Fibroblast of skin of right biceps (primary cell): ENCODE measurements at places on chromosomes 6 and 20.

DNA sequence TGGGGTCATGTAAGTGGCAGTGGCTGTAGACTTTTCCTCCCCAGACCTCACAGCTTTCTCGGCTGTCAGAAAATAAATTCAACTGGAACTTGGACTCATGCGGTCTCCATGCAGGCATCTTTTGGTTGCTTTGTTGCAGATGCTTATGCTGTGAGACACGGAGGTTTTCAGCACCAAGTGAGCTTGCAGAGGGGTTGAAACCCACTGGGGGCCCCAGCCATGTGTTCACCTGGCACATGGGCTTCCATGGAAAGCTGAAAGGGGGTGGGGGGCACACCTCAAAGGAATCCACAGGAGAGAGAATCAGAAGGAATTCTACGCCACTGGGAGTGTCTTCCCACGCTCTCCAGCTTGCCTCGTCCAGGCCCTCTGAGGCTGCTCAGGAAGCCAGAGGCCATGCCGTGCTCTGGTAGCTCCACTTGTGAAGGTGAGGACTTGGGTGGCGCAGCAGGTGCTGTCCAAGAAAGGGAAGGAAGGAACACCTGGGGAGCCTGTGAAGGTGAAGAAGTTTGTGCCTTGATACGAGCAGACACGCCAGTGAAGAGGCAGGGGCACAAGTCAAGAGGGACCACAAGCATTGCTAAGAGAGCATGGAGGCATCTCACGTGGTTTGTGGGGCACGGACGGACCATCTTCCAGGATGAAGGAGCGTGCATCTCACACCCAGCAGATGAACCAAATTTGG, 134.3 kb upstream of the PMEPA1 start:
- DNase-seq = no peak

GRCh38 chr6:16596616-16597331, 164.5 kb downstream of the ATXN1 start:
- DNase-seq = no peak

DNA sequence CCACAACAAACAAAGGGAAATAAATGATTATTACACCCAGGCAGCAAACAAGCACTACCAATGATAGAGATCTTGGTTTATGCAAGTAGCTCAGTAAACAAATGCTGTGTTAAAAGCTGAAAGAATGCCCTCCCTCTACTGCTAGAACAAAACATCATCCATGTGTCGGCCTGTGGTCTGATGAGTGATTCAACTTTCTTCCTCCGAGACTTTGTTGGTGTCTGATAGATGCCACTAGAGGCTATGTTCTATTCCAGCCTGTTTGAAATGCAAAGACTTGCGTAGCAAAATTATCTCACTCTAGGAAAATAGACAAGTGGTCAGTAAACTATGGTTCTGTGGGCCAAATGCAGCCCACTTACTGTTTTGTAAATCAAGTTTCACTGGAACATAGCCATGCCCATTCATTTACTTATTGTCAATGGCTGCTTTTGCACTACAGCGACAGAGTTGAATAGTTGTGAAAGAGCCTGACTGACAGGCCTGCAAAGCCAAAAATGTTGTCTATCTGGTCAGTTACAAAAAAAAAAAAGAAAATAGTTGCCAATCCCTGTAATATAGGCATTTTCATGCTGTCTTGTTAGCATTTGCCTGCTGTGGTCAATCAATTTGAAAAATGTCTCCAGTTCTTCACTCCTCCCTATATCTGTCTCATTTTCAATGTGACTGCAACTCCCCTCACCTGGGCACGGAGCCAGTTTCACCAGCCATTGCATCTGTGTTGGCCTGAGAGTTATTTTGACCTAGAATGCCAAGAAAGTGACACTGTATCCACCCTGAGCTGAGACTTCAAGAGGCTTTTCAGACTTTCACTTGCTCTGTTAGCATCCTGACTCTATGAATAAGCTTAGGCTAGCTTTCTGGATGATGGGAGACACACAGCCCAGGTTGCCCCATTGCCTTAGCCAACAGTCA, 544.6 kb upstream of the BTBD3 start:
- DNase-seq = no peak

GRCh38 chr6:130482645-130483390, 117.0 kb downstream of the TMEM200A start:
- DNase-seq = peak; percentile 96

DNA sequence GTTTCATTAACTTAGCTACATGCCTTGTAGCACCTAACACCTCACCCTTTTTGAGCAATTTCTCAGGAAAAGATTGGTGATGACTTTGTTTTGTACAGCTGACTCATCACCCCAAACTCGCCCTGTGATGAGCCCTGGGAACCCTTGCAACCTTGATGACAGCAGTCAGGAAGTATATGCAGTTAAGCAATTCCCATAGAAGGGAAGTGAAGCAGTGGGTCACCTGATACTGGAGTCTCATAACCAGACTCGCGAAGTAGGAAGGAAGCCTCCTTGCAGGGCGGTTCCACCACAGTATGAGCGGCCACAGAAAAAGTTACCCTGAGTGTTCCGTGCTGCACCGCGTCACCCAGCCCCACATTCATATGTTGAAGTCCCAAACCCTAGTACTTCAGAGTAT, 82.0 kb upstream of the EDN1 start:
- peak; percentile 71 for DNase-seq

DNA sequence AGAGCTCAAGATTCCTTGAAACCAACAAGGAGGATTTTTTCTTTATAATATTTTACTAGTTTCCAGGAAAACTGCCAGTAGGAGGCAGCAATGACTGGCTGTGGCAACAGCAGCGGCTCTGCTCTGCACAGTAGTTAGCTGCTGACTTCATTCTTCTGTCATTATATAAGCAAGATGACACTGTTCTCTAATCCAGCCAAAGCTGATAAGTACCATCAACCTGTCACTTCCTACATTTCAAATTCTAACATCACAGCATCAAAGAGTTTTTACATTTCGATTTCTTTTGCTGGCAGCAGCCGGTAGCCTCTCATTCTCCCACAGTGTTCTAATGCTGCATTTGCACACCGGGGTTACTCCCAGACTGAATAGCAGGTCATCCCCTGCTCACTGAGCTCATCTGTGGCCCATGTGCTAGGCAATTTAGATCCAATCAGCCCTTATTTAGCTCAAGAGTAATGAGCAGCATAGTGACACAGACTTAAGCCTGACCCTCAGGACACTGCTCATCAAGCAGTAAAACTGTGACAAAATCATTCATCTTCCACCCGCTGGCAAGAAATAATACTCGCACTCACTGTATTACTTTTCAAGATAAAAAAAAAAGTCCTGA, 67.8 kb downstream of the MMS22L start:
- DNase-seq = peak; percentile 69

- no peak for DNase-seq
Measured at GRCh38 chr6:35164277-35164676, 23.1 kb upstream of the TCP11 start.

- peak; percentile 81 for DNase-seq
Measured at GRCh38 chr6:26336355-26337198, 28.4 kb upstream of the BTN3A2 start.

DNA sequence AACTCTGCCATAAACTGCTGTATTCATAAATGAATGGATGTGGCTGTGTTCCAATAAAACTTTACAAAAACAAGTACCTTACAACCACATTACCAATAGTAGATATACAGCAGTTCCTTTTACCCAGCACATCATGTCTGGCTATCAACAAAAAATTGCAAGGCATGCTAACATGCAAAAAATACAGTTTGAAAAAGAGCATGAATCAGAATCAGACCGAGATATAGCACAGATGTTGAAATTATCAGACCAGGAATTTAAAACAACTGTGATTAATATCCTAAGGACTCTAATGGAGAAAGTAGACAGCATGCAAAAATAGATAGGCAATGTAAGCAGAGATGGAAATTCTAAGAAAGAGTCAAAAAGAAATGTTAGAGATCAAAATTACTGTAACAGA, 8.4 kb upstream of the NUS1 start:
- no peak for DNase-seq

DNA sequence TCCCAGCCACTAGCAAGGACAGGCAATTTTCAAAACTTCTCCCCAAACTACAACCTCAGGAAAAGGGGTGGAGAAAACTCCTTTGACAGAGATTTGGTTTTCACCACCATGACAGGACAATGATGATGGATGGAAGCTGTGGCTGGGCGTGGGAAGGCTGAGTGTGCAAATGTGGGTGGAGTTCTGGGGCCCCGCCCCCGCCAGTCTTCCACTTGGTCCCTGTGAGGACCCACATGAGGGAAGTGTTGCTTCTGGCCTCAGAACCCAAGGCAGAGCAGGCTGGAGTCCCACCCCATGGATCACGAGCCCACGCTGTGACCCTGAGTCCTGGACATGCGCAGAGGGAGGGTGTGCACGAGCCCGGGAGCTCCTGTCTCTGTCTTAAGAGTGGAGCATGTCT, 21.5 kb upstream of the MRGBP start:
- no peak for DNase-seq

DNA sequence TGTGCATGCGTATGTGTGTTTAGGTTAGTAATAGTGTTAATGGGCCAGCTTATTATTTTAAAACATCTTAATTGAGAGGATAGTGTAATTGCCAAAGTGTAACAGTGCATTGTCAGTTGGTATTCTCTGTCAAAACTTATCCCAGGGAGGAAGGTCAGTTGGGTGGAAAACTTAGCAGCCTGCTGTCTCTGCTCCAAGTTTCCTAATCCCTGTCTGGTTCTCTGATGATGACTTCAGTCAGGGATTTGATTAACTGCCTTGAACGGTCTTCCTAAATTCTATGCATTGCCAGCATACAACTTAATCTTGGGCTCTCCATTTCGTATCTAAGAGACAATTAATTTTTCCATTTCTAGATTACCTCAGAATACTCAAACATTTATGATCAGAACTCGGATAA, 51.1 kb downstream of the L3MBTL3 start:
- DNase-seq = peak; percentile 26

- DNase-seq = no peak
Measured at GRCh38 chr6:73514746-73515110, 6.1 kb downstream of the EEF1A1 start.

GRCh38 chr20:18913701-18914100, 100.1 kb downstream of the SCP2D1 start:
- no peak for DNase-seq

DNA sequence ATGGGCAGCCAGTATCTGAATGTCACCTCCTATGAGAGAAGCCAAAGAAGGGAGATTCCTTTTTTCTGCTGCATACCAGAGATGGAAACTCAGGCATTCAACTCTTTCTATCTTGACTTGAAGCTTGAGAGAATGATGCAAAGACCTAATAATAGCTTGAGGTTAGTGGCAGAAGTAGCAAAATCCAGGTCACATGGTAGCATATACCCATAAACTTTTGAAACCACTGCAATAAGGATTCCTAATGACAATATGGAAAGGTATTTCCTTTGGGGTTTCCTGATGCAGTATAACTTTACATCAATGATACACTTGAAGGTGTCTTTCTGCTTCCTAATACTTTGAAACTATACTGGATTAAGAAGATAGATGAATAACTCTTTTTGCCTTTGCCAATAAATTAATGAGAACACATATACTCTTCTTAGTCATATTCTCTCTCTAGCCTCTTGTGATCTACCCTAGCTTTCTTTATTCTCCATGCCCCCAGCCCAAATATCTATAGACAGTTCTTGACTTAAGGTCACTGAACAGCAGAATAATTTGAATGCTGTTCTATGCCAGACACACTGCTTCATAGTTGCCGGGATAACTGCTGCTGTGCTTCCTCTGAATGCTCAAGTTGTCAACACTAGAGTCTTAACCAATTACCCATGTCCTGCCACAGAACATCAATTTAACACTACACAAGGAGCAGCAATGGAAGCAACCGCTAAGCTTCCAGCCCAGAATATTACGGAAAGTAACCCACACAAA, 155.5 kb upstream of the SIM1 start:
- DNase-seq = peak; percentile 96
